ENCODE measurements at places on chromosomes 5 and 9.
A peak's percentile ranks its signal among the peaks of the same experiment; 100 is the strongest.

GRCh38 chr9:19180991-19181390, 49.5 kb upstream of the DENND4C start:
- no peak for DNase-seq

DNA sequence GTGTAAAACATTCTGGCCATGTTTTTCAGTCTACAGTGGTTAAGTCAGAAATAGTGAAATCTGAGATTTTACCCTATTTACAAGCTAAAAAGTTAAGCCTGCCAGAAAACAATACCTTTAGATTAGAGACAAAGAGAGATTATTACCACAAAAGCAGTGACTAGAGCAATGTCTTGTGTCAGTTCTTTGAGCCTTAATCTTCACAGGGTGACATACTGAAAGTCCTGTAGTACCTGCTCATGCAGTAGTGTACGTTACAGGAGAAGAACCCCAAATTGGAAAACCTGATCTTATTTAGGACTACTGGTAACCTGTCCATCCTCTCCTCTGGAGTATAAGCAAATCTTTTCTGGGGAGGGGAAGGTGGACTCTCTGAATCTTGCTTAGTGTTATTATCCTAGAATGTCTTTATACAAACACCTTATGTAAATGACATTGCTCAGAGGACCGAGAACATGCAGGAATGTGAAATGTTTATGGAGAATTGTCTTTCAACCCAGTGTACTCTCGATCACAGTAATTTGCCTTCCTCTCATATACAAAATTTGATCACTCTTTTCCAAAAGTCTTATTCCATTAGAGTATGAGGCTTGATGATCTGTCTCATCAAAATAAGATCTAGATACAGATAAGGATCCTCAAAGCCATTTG, 55.7 kb downstream of the ERBIN start:
- DNase-seq, result no peak

DNA sequence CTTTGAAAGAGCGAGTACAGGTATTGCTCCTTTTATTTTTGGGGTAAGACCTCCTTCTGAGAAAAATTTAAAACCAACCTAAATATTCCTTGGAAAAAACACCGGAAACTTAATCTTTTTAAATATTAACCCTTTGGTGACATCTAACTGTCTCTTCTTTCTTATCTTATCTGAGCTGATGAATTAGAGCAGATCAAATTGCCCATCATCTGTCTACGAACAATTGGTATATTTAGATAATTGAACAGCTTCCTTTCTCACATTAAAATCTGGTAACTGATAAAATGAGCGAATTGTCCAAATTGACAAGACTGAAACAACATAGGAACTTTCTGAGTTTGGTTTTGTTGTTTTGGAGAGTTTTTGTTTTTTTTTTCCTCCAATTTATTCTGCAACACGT, 2.0 kb downstream of the ISL1 start:
- no peak for DNase-seq

DNA sequence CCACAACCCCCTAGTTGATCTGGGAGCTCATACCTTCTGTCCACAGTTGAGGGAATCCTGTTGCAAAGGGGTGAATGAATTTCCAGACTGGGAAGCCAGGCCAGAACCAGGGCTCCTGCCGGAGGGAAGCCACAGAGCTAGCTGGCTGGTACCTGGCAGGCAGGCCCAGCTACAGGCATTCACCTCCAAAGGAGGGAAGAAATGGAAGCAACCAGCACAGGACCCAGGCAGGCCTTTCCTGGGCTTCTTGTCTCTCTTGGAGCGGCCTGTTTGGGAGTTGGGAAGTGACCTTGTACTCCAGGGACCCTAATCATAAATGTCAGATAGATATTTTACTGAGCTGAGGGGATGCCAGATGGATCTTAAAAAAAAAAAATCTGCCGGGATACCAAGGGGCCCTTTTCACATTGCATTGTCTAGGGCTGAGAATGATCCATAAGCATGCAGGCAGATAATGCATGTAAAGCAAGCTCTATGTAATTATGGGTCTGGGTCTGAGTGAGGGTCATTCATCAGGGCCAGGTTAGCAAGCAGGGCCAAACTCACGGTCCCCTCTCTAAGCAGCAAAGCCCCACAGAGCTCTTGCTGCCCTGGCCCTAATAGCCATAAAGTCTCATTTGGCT, 8.4 kb downstream of the NR2F1 start:
- DNase-seq, result no peak

DNA sequence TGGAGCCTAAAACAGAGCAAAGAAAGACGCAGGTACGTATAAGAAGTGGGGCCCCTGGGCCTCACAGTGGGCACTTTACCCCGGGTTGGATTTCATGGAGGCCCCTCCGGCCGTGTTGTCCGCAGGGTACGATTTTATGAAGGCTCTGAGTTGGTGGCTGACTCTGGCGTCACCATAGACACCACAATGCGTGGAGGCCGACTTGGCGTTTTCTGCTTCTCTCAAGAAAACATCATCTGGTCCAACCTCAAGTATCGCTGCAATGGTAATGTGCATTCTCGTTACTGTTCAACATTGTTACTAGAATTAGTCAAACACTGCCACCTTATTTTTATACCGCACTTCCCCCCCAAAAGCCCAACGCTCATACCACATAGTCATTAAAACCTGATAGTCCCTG, 47.1 kb downstream of the THBS4 start:
- DNase-seq, result no peak

DNA sequence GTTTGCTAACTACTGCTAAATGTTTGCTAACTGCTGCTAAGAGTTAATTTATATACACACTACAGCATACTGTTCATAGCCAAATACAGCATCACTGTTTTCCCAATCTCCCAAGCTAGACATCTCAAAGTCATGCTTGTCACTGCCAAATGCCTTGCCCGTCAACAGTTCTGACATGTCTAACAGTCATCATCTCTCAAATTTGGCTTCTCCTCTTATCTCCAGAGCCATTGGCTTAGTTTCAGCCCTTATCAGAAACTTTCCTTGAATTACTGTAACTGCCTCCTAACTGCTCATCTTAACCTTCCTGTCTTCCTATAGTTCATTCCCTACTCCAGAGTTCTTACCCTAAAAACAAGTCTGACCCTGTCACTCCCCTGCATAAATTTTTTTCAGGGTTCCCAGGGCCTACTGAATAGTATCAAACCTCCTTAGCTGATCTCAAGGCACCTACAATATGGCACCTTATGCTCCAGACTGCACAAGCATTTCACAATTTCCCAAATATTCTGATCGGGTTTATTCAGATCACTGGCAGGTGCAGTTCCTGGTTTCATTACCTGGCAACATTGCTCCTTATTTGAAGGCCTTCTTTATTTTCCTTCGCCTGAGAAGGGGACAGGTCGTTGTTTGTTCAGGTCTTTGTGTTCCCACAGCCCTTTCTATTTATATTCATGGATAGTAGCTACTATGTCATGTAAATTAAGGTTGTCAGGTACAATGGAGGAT, 55.9 kb upstream of the ANKRD55 start:
- no peak for DNase-seq

- no peak for DNase-seq
These were observed 15.4 kb downstream of the SFXN1 start for GRCh38 chr5:175493726-175494125.

- DNase-seq, result peak; percentile 2
These were observed 560.7 kb downstream of the HTR1A start for GRCh38 chr5:63401436-63402046.

DNA sequence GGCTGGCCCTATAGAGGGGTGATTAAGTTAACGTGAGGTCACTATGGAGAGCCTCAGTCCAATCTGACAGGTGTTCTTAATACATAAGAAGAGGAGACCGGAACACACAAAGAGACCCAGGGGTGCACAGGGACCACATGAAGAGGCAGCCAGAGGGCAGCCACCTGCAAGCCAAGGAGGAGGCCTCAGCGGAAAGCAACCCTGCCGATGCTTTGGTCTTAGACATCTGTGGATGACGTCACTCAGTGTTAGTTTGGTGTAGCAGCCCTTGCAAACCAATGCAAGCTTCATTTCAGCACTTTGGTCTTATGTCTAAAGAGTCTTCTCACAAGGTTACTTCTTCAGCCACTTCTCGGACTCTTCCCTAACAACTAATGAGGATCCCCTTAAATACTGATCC, 47.6 kb upstream of the GRHPR start:
- DNase-seq, result no peak

DNA sequence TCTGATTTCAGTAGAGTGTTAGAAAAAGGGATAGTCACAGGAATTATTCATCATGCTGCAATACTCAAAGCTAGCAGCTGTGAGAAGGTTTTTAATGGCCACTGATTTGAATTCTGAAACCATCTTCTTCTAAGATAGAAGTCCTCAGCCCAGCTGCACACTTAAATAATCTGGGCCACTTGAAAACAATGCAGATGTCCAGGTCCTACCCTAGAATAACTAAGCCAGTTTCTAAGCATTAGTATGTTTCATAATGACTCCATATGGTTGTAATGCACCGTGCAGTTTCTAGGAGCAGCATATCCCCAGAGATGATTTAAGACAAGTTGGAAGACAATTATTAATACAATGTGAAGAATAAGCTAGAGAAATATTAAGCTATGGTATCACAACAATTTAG, 159.9 kb upstream of the FBXL17 start:
- DNase-seq, result no peak

DNA sequence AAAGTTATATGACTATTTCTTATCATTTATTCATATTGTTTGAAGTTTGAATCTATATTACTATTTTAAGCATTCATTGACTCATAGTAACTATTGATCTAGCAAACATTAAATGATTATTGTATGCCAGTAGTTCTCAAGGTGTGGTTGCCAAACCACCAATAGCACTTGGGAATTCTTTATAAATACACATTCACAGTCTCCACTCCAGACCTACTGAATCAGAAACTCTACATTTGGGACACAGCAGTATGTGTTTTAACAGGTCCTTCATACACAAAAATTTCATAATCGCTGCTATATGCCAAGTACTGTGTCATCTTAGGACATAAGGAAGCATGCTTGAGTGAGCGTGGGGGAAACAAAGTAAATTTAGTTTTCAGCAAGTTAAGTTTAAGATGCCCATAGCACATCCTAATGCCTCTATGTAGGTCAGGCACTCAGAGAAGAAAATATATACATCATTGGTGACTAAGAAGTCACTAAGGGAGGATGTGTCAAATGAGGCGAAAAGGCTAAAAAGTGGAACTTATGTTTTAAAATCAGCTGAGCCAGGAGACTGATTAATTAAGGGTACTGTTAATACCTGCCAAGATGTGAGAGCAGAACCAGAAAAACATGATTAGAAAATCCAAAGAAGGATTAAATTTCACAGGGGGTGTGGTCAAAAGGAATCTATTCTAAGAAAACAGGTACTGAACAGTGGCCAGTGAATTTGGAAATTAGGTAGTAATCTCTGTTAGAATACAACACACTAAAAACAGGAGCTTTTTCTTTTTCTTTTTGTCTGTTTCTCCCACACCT, 340.8 kb downstream of the HCN1 start:
- DNase-seq, result no peak

DNA sequence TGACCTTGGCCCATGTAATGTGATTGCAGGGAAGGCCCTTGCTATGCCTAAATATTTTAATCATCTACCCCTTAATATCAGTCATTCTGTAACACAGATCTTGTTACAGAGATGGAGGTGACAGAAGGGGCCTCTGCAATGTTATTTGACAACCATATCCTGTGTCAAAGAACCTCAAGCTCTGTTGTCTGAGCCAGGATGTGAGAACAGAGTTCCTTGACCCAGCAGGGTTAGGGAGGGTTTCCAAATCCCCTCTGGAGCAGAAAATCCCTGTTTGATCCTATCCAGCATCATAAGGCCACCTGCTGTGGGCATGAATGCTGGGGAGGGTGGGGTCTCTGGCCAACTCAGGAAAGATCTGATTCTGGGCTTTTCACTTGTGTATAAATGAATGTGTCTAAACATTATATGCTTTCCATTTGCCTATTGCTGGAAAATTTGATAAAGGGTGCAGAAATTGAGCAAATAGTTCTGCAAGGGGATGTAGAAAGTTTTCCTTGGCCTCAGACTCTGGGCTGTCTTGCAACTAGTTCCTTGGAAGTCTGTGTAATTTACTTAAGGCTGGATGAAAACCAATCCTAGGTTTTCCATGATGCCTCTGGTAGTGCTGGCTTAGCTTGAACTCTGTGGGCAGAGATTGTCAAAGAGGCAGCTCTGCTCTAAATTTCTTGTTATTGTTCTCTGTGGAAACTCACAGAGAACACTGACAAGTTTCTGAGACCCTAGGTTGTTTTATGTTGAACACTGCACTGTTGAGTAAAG, 71.0 kb downstream of the PGM5 start:
- DNase-seq, result no peak

DNA sequence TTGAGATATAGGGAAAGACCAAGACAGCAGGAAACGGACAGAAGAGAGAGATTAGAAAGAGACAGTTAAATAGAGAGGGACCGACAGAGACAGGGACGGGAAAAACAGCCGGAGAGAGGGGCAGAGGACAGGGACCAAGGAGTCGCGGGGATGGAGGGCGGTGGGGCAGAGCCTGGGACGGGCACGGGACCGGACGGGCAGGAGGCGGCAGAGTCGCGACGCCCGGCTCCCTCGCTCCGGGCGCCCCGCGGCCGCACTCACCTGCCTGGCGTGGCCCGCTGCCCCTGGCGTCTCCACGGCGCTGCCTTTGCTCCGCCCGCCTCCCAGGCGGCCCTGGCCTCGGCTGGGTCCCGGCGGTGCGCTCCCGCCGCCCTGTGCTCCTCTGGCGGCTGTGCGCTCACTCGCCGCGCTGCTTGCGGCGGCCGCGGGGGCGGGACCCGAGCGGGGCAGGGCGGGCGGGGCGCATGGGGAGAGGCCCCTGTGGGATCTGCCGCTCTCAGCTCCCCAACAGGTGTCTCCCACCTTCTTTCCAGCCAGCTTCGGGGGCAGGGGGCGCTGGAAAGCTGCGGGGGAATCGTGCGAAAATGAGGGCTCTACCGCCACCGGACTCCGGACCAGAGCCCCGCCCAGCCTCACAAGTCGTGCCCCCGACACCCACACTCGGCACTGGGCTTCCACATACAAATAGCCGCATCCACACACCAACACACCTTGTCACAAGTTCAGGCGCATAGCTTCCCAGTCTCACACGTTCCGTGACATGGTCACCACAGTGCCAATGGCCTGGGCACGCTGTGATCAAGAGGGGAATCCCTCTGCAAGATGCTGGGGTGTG, at the start of gene ARID3C:
TSS of gene ARID3C (minus strand) at position 411 of the 835 bp plus-strand sequence. CDS start 1,052 bp downstream, outside the sequence.
- no peak for DNase-seq

Data from H54 (cell line).